ENCODE measurements at places on chromosomes 11 and 22. TPM values are rescaled to one million over a fixed set of nuclear protein-coding genes. Genes with fewer than 3 reads are reported as not detected.

DNA sequence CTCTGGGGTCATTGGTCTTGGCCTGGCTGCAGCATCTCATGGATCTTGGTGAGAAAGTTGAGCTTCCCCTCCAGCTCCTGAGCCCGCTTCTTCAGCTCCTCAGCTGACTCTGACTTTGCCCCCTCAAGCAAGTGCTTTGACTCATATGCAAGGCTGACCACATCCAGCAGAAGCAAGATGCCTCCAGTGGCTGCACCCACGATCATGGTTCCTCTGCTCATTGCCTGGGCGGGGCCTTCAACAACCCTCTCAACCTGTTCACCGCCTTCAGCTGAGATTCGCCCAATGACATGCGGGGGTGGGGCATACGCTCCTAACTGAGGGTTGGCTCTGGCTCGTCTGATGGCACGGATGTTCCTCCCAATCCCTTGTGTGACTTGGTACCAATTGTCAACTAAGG, 11.9 kb downstream of the APOL2 start:
- DNase-seq = no peak

- DNase-seq = peak; percentile 61
These were observed 363.7 kb downstream of the NXPE2 start for GRCh38 chr11:115042002-115042401.

DNA sequence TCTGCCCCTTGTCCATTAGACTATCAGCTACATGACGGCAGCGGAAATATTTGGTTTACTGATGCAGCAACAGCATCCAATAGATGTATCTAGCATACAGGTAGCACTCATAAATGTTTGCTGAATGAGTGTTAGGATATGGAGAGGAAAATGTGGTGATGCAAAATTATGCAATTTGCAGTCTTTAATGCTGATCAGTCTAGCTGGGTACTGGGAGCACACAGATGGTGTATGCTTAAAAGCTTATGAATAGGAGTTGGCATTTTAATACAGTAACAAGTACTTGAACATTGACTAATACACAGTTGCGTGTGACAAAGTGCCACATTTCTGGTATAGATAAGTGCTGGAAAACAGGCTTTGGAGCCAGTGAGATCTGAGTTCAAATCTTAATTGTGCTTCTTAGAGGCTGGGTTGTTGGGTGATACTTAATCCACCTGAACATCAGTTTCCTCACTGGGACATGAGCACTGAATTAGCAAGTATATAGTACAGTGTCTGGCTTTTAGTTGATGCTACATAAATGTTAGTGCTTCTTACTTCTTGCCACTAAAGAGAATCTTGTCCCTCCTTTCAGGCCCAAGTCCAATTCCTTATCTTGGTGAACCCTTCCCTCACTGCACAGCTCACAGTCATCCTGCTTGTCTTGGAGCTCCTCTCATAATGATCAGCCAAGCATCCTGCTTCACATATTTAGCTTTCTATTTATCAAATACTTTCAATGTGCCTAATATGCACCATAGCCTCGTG, 99.6 kb downstream of the TIMP3 start:
- no peak for DNase-seq

GRCh38 chr22:40026641-40027040, 31.9 kb downstream of the FAM83F start:
- no peak for DNase-seq

- no peak for DNase-seq
These were observed 5.1 kb upstream of the ARSA start for GRCh38 chr22:50633086-50633485.

- DNase-seq = no peak
These were observed 1.3 kb downstream of the LRRC4C start for GRCh38 chr11:41458154-41458553.

DNA sequence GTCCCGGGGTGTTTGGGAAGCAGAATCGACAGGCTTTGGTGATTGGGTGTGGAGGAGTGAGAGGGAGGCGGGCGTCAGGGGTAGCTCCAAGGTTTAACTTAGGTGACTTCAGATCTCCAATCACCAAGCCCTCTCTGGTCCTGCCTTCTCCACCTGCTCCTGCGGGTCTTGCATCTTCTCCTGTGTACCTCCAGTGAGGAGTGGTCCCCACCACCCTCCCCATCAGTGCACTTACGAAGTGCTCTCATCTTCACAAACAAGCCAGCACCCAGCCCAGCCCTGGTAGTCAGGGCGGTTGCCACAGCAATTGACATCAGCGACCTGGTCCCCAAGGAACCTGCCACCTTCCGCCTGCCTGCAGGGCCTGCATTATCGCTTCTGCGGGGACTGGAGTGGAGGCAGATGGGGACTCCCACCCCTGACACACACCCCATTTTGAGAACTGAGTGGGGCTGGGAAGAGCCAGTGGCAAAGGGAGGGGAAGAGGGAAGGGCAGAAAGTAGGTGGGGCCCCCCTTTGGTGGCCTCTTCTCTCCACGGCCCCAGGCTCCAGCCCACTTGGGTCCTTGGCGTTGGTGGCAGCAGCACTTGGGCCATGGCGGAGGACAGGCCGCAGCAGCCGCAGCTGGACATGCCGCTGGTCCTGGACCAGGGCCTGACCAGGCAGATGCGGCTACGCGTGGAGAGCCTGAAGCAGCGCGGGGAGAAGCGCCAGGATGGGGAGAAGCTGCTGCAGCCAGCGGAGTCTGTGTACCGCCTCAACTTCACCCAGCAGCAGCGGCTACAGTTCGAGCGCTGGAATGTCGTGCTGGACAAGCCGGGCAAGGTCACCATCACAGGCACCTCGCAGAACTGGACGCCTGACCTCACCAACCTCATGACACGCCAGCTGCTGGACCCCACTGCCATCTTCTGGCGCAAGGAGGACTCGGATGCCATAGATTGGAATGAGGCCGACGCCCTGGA, at the start of gene OMP:
Gene OMP (plus strand): TSS at position 595 of the 965 bp plus-strand sequence. CDS start 0 bp downstream, at position 595.
- DNase-seq = peak; percentile 24

- no peak for DNase-seq
These were observed 183.2 kb upstream of the SESN3 start for GRCh38 chr11:95414217-95414616.

Gene MICAL2
- total RNA-seq = 34.8 TPM

Gene VWCE
- total RNA-seq = 0.73 TPM

Gene OR5P2
- not detected for total RNA-seq

All from Right ventricle myocardium superior (tissue), 1 donor.